Left renal cortex interstitium (tissue), 4 donors: ENCODE measurements at places on chromosomes 4 and X.
A peak's percentile ranks its signal among the peaks of the same experiment; 100 is the strongest.

GRCh38 chr4:109578846-109579245 lies 18.8 kb downstream of the MCUB start:
- no peak for DNase-seq

- DNase-seq: peak; percentile 28
Observed at GRCh38 chr4:37827030-37827685, 672 bp downstream of the PGM2 start.

DNA sequence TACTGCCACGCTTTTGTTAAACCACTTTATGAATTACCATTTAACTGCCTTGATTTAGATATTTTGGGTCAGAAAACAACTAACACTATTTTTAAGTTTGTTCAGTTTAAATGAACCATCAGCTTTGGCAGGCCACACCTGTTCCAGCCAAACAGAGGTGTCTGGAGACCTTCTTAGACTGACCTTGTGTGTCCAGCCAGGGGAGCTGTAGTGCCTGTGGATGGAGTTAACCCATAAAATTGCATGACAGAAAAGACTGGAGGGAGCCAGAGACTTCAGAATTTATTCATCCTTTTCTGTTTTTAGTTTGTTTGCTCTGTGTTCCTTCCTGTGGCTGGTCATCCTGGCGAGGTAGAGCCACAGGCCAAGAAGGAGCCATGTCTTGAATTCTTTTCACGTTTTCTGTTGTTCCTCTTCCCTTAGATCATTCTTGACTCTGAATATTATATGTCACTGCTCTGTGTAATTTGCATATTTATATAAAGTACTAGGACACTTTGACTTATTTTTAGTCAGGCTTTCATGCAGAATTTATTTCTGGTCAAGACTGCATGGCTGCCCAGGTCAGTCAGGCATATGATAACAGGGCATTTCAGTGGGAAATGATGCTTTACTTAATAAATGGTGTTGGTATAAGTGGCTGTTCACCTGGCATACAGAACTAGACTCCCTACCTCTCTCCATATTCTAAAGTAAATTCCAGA lies 26.7 kb downstream of the HERC3 start:
- no peak for DNase-seq

DNA sequence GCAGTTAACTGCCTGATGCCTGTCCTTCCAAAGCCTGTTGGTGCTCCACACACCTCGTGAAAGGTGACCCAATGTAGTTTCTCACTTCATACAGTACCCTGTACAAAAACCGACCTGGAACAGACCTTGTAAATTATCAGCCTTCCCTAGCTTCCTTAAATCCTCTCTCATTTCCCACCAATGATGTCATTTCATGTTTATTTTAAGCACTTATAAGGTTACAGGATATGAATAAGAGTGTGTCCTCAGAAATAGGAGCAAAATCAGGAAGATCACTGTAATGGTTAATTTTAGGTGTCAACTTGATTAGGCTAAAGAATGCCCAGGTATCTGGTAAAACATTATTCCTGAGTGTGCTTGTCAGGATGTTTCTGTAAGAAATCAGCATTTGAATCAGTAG lies 44.7 kb downstream of the TMEM150C start:
- DNase-seq: no peak

- DNase-seq: no peak
Observed at GRCh38 chrX:154457491-154458115, 478 bp upstream of the PLXNA3 start.

- DNase-seq: no peak
Observed at GRCh38 chr4:73816814-73817213, 19.7 kb upstream of the CXCL6 start.

- peak; percentile 10 for DNase-seq
Observed at GRCh38 chr4:104492183-104492771, 2.4 kb downstream of the CXXC4 start.

GRCh38 chrX:51776851-51777250 lies 33.6 kb downstream of the GSPT2 start:
- DNase-seq: no peak

GRCh38 chr4:42785817-42786216 lies 106.7 kb upstream of the GRXCR1 start:
- no peak for DNase-seq

- no peak for DNase-seq
Observed at GRCh38 chr4:31379364-31379763, 659.2 kb downstream of the PCDH7 start.

DNA sequence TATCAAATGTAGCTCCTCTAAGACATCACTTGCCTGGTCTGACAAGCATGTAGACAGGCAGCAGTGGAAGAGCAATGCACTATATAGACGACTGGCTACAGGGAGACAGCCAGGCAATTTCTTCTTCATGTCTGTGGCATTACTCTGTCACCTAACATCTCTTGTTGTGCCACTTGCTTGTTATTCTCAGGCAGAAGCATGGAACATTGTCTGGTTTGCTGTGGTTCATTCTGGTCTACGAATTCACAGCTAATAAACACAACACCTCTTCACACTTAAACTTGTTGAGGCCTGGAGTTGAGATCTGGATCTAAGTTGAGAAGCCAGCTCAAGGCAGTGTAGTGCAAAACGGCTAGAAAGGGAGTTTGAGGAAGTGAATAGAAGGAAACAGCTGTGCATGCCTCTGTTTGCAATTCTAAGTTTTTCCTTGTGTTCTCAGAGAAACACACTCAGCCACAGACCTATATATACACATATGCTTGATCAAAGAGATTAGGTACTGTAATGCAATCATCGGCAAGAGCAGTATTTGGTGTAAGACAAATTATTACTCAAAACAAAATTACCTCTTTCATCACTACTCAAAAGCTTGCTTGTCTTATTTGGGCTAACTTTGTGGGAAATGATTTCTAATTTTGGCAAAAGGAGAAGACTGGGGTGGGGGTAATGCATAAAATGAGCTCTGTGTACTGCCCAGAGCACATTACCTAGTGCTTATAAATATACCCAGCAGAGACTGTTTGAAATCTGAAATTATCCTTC lies 243.8 kb downstream of the PPP3CA start:
- DNase-seq: no peak

- DNase-seq: no peak
Observed at GRCh38 chrX:115058276-115058675, 40.9 kb upstream of the IL13RA2 start.

GRCh38 chr4:176746846-176747245 lies 45.9 kb downstream of the VEGFC start:
- DNase-seq: no peak
